G401 (cell line): ENCODE measurements at places on chromosomes 2 and 18.

DNA sequence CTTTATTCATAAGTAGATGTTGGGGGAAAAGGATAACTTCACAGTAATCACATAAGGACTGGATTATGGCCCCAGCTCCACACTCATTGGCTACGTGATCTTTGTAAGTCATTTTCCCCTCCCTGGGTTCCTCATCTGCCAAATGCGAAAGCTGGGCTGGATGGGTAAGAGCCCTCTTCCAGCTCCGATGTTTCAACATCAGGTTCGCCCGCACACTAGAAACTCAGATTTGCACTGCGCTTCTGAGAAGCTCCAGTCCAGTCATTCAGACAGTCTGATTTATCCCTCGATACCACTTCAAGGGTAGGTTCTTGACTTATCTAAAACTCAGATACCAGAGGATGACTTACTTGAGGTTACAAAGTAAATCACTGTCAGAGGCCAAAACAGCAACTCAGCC lies 31.0 kb upstream of the RMDN2 start:
- no peak for DNase-seq

DNA sequence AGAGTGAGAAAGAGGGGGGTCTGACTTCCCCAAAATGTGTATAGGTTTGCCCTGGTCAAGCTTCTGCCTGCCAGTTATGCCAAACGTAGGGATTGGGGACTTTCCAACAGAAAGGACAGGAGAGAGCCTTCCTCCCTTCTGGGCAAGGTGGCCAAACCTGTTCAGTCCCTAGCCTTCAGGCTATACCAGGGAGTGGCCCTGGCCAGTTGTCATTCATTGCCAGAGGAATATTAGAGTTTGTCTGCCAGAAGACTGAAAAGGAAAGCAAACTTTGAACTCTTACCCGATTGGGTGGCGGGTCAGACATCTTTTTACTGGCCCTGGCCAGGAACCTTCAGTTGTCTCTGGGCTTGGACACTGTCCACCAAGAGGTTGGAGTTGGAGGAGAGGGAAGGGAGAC lies 22.1 kb downstream of the RAB3GAP1 start:
- no peak for DNase-seq

DNA sequence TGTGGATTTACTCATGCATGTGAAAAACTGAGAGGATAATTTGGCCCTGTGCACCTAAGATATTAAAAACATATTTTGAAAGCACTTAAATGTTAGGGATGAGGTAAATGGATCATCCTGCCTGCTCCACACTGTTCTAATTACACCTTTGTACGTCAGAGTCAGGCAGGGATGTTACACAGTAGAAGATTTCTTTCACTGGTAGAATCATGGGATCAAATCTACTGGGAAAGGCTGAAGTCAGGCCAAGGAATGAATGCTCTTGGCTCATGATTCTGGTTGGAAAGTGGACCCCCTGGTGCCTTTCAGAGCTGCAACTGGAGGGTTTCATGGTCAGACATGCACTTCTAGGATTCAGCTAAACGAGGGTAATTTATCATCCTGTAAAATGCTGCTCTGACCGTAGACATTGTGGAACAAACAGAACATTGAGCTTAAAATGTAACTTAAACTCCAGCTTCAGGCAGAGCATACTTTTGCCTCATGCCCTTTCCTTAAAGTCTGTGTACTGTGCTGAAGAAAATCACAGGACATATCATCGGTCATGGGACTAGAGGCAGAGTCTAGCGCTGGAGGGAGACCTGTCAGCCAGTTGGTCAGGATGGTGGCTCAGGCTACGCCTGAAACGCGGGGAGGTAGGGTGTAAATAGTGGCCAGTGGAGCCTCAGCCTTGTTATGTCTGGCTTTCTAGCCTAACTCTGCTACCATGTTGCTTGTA lies 4.9 kb downstream of the KCNE4 start:
- DNase-seq: no peak

DNA sequence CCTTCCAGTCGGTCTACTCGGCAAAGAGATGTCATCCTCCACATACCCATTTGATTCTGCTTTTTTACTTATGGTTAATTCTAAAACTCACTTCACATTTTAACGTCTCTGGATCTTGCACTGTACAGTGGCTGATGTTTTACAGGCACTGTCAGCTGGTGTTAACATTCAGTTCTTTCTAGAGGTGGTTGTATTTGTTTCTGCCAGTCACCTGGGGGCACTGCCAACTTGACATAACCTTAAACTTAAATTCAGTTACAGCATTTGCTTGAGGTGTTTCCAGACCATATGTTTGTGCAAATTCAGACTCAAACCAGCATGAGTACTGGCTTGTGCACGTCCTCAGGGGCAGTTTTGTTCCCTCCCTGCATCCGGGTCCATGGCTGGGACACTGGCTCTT lies 5.3 kb upstream of the TMEM185B start:
- DNase-seq: no peak

GRCh38 chr2:171004363-171004762 lies 75.3 kb downstream of the GORASP2 start:
- DNase-seq: no peak

GRCh38 chr18:51647346-51647745 lies 449.9 kb upstream of the MEX3C start:
- DNase-seq: no peak

GRCh38 chr2:37000318-37000717 lies 34.0 kb upstream of the STRN start:
- no peak for DNase-seq

DNA sequence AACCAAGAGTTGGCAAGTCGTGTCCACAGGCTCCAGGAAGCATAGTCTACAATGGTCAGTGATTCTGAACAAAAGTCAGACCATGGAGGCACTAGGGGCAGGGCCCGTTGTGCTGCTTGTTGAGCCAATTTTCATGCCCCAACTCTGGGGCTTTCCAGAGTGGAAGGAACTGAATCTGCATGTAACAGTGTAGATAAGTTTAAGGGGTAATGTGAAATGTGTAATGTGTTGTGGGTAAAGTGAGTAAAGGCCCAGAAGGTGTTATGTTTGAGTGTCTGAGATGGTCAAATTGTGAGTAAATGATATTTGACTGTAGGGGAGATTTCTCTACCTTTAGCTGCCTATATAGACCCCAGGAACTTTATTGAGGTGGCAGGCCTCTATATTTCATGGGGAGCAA lies 1336.5 kb upstream of the SLC39A10 start:
- DNase-seq: no peak

DNA sequence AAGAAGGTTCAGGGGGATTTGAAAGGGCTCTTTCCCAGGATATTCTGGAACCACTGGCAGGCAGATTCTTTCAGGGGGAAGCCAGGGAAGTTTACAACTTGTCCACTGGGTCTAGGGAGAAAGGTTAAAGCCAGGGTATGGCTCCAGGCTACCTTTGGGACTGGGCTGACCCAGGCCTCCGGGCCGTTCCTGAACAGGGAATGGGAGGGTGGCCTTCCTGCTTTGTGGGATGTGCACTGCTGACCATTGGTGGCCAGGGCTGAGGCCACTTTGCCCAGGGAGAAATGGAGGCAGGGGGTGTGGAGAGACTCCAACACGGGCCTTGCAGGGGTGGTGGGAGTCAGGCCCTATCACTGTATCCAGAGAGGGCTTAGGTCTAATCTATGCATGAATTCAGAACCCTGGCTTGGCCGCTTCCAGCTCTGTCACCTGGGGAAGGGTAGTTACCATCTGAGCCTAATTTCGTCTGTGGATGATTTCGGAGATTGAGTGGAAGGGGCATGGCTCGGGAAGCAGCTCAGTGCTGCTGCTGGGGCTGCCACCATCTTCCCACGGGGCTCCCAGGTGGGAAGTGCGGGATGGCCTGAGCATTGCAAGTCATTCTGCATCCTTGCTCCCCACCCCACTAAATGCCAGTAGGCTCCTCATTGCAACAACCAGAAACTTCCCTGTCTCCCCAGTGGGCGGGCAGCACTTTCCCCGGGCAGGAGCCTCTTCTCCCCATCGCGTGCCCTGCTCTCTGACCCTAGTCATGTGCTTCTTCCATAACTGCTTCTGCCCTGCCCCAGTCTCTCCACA lies 57.1 kb upstream of the OTOF start:
- no peak for DNase-seq

DNA sequence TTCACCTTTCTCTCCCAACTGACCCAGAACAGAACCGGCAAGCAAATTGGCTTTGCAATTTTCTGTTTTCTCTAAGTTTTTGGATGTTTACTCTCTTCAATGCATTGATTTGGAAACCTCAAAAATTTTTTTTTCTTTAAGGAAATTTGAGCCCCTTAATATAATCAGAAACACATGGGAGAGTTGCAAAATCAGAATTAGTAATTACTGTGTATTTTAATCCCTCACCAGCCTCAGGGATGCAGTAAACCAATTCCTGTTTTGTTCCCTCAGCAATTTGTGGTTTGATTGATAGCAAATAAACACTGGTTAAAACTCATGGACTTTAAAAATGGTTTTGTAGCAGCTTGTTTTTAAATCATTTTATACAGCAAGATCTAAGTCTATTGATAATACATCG lies 281.5 kb downstream of the NEDD4L start:
- DNase-seq: no peak

DNA sequence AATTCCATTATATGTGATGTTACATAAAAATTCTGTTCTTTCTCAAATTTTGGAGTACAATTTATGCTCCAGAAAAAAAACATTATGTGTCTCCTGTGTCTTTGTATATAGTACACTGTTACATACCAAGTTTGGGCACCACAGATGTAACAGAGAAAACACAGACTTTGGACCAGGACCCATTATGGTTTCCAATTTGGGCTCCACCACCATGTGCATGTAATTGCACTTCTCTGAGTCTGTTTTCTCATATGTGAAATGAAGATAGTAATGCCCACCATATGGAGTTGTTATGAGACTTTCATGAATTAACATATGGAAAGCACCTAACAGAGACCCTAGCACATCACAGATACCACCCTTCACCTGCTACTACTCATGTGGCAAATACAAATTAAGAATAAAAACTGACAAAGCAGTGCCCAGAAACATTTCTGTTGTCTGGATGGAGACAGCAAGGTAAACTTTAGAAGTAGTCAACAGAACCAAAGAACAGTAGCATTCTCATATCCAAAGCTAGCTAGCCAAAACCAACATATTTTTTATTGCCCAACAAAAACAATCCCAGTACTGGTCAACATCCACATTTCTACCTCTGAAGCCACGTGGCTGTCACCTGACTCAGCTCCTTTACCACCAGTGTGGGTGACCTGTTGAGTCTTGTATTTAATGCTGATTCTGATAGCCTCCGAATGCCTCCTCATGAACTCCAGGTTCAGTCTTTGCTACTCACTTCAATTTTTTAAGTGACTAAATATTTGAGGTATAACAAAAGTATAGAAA lies 42.9 kb downstream of the ANTXR1 start:
- no peak for DNase-seq

DNA sequence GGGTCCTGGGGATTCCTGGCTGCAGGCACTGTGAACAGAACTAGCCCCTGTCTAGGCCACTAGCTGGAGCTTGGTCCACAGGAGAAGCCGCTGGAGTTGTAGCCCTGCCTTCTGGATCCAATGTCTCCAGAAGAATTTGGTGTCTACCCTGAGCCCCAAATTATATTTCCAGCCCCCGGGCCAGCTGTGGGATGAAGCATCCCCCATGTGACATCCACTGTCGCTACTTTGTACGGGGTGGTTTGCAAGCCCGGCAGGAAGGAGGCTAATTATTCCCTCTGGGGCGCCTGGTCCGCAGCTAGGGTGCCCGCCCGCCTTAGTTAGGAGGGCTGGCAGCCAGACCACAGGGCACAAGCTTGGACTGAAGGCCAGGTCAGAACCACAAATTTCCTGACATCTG lies 106.5 kb downstream of the SMAD7 start:
- DNase-seq: no peak

GRCh38 chr18:37754141-37754540 lies 188.5 kb upstream of the CELF4 start:
- no peak for DNase-seq

GRCh38 chr18:37714691-37715090 lies 149.1 kb upstream of the CELF4 start:
- peak; percentile 78 for DNase-seq

DNA sequence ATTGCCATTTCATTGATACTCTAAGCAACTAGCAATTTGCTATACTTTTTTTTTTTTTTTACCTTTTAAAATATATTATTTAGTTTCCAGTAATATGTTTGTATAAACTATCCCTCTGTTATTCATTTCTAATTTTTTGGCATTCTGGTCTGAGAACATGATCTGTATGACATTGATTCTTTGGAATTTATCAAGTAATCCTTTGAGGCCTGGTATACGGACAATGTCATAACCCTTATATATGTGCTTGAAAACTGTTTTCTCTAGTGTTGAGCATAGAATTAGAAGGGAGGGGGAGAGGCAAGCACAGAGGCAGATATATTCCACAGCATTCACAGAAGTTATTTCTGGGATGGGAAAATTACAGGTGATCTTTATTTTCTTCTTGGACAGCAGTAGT lies 48.2 kb upstream of the POLE4 start:
- DNase-seq: no peak

DNA sequence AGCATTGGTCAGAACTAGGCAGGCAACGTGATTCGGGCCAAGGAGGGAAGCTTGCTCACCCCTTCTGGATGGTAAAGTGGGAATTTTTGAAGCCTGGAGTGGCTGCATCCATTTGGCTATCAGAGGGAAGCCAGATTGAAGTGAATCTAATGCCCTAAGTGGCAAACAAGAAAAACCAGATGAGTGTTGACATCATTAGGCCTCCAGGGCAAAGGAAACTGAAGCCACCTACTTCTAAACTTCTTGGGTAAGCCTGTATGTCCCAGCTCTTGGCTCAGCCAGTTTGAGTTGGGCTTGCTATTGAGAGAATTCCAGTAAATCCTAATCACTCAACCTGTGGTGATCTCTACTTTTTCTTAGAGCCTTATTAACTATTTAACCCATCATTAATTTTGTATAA lies 20.9 kb downstream of the SOX11 start:
- DNase-seq: no peak

DNA sequence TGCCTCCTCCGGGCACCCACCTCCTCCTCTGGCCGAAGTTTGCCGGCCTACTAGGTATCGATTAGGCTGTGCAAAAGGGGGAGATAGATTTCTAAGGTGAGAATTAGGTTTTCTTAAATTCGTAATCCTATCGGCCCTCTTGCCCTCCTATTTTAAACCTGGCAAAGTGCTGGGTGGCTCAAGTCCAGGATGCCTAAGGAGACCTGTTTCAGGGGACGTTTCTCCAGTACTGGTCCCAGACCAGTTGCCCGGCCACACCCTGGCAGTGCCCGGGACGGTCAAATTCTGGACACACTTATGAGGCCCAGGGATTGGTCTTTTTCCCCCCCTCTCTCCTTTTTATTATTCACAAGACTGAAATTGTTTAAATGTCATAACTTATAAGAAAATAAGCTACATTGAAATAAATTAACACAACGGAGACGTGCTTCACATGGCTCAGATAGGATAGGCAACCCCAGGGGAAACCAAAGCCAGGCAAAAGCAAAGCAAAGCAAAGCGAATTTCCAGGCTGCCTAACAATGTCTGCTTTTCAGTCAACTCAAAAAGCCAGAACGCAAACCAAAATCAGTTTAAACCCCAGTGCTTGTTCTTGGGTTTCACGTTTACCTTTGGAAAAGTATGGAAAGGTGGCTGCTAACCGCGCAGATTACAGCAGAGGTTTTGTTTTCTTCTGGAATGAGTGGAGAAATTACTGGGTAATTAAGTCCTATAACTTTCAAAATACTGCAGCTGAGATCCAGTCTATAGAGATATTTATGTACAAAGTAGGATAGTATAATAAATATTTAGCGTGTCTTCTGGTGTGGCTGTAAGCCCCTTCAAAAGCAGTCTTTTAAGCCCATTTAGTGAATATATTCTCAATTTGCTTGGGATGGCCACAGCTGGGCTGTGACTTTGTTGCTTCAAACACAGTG lies 3.0 kb downstream of the GBX2 start:
- DNase-seq: no peak
